ENCODE measurements at places on chromosomes 7 and 10. TPM values are rescaled to one million over a fixed set of nuclear protein-coding genes. Genes with fewer than 3 reads are reported as not detected.

The SLC39A12 gene
- not detected for total RNA-seq

The KNDC1 gene
- 7.1 TPM for total RNA-seq

The RINT1 gene
- total RNA-seq: 16.1 TPM

The PCBD1 gene
- total RNA-seq: 41.1 TPM

The DENND2A gene
- 37.6 TPM for total RNA-seq

The MRPL43 gene
- total RNA-seq: 84.8 TPM

The AGMO gene
- 6.9 TPM for total RNA-seq

The MBL2 gene
- not detected for total RNA-seq

The TFPI2 gene
- total RNA-seq: 4.1 TPM

The NME8 gene
- 1.2 TPM for total RNA-seq

The NCAPG2 gene
- total RNA-seq: 11.7 TPM

The PLEKHS1 gene
- total RNA-seq: 0.22 TPM

The FAM241B gene
- 6.1 TPM for total RNA-seq

The HDAC9 gene
- total RNA-seq: 27.6 TPM

The ABCB1 gene
- total RNA-seq: 21.0 TPM

The CFAP43 gene
- total RNA-seq: 0.98 TPM

The PITX3 gene
- not detected for total RNA-seq

The PAX4 gene
- not detected for total RNA-seq

The FAM237B gene
- not detected for total RNA-seq

The TMEM229A gene
- 0.27 TPM for total RNA-seq

The ADK gene
- 32.5 TPM for total RNA-seq

The NPY4R gene
- not detected for total RNA-seq

The CAV2 gene
- 139 TPM for total RNA-seq

The PLXNA4 gene
- total RNA-seq: 9.0 TPM

The AGR2 gene
- total RNA-seq: 0.40 TPM

The C7orf57 gene
- not detected for total RNA-seq

The INMT gene
- 131 TPM for total RNA-seq

The GSTO2 gene
- 2.1 TPM for total RNA-seq

The PDLIM1 gene
- total RNA-seq: 138 TPM

The MKX gene
- total RNA-seq: 0.94 TPM

The TSPAN13 gene
- total RNA-seq: 30.7 TPM

The TCERG1L gene
- 0.22 TPM for total RNA-seq
